Left renal cortex interstitium (tissue), 4 donors: ENCODE measurements at places on chromosomes 11 and 22.

GRCh38 chr22:47123827-47124442, 361.5 kb downstream of the TBC1D22A start:
- DNase-seq: no peak

DNA sequence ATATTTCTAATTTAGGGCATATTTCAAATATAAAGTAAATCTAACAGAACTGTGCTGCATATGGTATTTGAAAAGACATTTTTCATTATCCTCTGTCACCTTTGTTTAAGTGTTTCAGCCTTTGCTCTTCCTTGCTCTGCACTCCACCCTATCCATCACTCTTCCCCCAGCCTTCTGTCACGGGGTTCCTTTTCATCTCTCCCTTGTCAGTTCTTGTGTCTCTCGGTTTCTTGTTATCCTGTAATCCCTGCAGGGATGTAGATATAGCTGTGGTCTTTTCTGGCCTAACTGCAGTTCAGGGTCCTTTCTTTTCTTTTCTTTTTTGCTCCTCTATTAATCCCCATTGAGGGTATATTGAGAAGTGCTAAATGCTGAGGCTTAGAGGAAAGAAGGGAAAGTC, 261.9 kb downstream of the DCDC1 start:
- no peak for DNase-seq

DNA sequence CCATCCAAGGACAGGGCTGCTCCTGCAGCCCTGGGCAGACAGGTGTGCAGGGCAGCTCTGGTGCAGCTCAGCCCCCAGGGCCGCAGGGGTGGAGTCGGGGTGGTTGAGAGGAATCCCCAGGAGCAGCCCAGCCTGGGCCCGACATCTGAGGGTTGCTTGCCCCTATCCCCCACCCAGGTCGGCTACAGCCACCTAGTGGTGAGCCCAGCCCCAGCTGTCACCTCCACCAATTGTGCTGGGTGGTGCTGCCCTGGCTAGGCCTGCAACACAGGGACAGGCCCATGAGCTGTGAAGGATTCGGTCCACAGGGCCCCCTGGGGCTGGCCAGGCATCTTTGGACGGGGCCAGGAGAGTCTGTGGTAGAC, 29.6 kb downstream of the RTN4R start:
- no peak for DNase-seq

DNA sequence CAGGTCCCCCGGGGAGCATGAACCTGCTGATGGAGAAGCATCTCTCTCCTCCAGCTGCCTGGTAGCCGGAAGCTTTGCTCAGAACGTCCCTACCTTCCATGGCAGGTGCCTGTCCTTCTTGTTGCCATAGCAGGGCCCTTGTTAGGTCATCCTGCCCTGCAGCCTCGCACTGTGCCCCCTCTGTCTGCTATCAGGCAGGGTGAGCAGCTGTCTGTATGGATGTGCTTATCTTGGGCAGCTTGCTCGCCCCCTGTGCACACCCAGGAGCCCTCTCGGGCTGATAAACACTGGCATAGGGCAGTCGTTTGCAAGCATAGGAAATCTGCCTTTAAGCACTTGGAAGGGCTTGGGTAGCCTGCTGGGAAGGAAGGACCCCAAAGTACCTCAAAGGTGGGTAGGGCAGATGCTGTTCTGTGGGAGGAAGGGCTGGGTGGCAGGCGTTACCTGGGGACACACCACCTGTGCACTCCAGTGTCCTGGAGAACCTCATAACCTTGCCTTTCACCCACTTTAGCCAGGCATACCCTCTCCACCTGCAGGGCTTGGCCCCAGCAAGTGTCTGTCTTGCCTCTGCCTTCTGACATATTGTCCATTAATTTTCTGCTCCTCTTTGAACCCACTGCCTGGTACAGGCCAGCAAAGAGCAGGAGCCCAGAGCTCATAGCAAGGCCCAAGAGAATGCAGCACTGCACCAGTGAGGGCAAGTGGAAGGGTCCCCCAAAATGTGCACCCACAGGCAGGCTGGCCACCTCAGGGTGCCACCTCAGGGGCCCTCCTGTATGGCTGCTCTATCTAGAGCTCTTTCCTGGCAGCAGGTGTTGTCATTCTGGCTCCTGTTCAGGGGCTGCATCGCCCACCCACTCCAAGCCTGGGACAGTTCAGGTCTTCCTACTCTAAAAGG, 8.0 kb upstream of the COMT start:
- no peak for DNase-seq

- no peak for DNase-seq
Observed at GRCh38 chr11:64526346-64526745, 64.7 kb upstream of the SLC22A12 start.

DNA sequence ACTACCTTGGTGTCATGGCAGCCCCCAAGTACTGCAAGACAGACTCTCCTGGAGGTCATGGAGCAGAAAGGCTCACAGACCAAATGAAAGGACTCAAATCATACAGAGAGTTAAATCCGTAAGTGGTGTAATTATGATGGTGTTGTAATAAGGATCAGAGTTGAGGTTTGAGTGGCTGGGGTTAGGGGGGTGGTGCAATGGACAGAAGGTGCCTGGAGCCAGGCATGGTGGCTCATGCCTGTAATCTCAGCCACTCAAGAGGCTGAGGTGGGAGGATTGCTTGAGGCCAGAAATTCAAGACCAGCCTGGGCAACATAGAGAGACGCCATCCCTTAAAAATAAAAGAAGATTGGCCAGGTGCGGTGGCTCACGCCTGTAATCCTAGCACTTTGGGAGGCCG, 18.7 kb downstream of the ART5 start:
- no peak for DNase-seq

DNA sequence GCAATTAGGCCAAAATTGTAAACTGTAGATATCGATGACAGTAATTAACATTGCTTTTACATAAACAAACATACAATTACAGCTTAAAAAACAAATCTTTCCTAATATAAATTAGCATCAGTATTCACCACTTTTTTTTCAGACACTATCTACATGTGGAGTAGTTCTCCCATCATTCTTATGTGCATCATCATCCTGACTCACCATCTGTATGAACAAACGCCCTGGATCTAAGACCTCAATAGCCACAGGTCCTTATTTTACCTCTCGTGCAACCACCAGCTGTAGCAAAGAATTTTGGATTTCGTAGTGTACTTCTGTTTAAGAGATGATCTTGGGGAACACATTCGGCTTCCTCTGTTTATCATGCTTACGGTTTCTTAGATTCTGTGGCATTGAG, 551.9 kb upstream of the KIRREL3 start:
- no peak for DNase-seq

DNA sequence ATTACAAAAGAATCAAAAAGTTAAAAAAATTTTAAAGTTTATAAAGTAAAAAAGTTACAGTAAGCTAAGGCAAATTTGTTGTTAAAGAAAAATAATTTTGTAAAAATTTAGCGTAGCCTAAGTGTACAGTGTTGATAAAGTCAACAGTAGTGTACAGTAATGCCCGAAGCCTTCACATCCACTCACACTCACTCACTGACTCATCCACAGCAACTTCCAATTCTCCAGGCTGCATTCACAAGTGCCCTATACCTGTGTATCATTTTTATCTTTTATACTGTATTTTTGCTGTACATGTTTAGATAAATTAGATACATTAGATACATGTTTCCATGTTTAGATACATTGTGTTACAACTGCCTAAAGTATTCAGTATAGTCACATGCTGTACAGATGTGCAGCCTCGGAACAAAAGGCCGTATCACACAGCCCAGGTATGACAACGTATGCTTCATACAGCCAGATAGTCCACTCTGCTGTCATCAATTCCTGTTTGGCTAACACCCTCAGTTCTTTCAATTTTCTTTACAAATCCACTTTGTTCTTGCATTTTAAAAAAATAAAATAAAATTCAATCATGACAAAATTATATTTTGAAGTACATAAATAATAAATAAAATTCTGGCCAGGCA, 80.7 kb downstream of the RBFOX2 start:
- no peak for DNase-seq

GRCh38 chr11:5288108-5288905, 13.4 kb downstream of the OR51B4 start:
- no peak for DNase-seq

GRCh38 chr11:121936781-121937447, 179.1 kb downstream of the BLID start:
- DNase-seq: no peak

DNA sequence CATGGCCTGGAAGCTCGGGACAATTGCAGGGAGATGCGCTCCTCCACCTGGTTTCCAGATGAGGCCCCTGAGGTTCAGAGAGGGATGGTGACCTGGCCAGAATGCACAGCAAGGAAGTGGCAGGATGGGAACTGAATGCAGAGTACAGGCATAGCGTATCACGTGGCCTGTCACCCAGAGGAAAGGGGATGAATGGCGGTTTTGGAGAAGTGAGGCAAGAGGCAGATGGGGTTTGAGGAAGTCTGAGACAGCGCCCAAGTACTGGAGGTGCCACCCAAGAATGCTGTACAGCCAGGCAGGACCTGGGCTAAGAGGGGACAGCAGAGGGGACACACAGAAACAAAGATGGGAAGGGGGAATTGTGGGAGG, 4.9 kb downstream of the RAB3IL1 start:
- no peak for DNase-seq

DNA sequence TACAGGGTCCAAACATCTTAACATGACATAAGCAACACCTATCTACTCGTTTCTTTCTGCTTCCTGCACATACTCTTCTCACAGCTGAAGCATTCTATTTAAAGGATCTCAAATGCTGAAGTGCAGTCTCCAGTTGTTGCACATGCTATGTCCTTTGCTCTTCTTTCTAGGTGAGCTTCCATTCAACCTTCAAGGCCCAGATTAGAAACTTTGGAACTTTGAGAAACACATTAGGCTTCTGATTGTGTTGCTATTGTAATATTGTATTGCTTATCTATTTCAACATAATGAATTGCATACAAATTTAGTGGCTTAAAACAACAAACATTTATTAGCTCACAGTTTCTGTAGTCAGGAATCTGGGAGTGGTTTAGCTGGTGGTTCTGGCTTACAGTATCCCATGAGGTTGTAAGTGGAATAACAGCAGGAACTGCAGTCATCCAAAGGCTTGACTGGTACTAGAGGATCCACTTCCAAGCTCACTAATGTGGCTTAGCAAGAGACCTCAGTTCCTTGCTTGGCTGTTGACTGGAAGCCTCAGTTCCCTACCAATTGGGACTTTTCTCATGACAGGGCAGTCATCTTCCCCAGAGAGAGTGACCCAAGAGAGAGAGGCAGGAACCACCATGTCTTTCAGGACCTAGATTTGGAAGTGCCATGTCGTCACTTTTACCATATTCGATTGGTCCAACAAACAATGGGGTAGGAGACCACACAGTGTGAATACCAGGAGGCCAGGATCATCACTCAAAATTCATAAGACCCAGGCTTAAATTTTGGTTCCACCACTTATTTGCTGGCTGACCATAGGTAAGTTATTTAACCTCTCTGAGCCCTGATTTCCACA, 27.2 kb upstream of the RASSF10 start:
- no peak for DNase-seq

DNA sequence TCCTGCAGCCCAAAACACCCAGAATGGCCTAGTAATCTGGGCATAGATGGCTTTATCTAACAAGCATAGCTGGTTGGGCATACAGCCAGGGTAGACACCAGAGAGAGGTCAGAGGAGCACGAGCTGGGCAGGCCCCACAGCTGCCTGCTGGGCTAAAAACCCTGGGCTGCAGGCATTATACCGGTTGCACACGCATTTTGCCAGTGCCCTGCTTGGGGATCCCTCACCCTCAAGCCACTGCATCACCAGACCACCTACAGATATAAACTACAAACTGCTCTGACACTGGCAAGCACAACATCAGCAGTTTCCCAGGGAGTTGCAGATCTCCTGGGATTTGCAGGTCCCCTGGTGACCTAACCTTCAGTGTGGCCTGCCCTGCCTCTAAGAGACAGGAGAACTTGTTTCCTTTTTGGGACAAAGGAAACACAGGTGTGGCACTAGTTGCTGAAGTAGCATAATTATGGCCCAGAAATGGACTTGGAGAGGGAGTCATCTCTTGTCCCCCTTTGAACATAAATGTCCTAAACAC, 79.1 kb upstream of the SC5D start:
- no peak for DNase-seq

GRCh38 chr11:121749691-121750090, 296.9 kb upstream of the SORL1-AS1 start:
- no peak for DNase-seq
